ENCODE measurements at places on chromosomes 1 and 21. TPM values are rescaled to one million over a fixed set of nuclear protein-coding genes. Genes with fewer than 3 reads are reported as not detected.
A peak's percentile ranks its signal among the peaks of the same experiment; 100 is the strongest.

RNF115 gene
- 12.3 TPM for total RNA-seq

DNA sequence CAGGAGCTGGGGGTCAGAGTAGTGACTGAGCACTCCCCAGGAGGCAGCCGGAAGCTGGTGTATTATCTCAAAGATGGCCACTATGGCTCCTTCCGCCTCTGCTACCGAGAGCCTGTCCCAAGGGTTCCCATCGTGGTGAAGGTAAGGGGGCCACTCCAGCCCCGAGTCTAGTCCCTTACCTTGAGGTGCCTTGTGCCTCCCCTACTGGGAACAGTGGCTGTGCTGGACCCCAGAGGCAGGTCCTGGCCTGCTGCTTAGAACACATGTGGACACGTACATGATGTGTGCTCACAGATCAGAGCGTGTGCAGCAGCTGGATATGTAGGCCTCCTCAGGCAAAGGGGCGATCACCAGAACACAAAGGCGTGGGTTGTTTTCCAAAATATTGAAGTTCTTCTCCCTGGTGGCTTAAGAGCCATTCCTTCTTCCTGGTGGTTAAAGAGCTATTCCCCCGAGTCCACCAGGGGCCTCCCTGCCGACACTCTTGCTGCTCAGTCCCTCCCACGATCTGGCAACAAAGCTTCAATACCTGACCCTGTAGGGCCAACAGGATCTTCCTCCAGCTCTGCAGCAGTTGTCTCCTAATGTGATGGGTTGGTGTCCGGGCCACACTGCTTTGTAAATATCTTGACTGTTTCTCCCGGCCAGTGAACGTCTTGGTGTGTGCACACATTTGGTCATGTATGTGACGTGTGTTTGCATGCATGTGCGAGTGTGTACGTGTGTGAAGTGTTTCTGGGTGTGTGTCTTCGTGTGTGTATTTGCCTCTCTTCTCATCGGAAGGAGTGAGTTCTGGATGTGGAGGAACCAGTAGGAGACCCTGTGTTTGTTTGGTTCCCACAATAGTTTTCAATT lies 68.4 kb upstream of the TINAGL1 start:
- DNase-seq: no peak

DNA sequence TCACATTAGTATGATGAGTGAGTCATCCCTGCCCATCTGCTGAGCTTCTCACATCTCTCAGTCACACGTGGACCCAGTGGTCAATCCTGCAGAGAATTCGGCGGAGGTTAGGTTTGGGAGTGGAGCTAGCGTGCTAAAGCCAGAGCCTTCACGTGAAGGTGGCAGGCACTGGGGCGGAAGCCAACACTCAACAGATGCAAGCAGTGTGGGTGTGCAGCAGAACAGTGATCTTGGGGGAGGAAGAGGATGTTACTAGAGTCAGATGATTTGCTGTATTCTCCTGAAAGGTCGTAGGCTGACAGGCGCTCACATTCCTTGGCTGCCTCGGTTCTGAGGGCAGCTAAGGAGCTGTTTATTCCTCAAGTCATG lies 6.7 kb downstream of the C1orf115 start:
- no peak for DNase-seq

DNA sequence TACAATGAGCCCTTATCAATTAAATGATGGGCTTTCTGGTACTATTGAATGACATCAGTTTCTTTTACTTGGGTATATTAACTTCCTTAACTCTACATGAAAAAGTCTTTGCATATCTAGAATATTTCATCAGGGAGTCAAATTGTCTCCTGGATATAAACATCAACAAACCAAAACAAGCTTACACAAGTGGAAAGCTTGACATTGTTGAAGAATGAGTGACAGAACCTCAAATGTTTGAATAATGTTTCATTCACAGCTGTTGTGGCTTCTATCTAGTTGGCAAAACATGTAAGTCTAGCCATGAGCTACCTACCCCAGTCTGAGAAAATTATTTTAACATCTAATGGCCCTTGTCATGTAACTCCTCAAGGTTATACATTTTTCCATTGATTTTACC lies 604.8 kb upstream of the ADAMTS5 start:
- DNase-seq: no peak

DNA sequence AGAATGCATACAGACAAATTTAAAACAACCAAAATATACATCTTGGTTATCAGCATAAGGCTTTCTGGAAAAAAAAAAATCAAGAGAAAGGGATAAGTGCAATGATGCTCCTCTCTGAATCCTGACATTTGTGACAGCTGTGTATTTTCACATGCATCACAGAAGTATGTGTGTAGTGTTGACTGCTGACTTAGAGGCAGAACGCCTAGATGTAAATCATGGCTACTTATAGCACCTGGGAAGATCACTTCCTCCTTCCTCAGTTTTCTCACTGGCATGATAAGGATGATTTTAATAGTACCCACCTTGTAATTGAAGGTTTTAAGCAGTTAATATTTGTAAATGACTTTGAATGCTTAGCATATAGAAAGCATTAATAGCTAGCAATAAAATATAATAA lies 112.5 kb downstream of the MRPL39 start:
- no peak for DNase-seq

GRCh38 chr21:40254540-40255465 lies 387.6 kb downstream of the PCP4 start:
- no peak for DNase-seq

DNA sequence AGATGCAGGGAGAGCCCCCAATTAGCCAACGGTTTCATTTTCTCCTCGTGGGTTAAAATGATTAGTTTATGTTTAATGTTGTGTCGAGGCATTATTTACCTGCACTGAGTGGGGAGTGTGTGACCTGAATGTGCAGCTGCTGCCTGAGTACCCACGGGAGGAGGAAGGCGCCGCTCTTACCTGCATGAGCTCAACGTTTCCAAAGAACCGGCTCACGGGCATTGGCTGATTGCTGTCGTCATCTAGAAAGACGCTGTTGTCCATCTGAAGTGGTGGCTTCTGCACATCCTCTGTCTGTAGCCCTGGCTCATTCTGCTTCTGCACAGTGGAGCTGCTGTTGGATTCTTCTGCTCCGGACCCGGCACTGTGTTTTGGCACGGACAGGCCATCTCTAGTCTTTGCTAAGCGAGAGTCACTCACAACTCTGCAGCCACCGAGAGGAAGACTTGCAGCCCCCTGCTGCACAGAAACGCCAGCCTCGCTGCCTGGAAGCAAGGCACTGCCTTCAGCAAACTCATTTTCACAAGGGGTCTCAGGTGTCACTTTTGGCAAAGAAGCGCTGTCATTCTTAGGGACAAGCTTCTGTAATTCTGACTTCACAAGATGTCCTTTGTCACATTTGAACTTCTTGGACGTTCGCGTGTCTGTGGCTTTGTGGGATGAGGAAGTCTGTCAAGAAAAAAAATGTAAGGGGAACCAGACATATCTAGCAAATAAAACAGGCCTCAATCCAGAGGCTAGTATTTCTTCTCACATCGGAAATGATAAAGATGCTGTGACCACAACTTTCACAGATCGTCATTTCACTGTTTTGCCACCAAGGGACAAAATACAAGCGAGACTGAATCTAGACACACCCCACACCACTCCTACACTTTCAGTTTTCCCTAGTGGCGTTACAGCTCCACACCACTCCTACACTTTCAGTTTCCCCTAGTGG lies 9.4 kb downstream of the C1orf174 start:
- DNase-seq: no peak

DNM3 gene
- total RNA-seq: 3.4 TPM

DNA sequence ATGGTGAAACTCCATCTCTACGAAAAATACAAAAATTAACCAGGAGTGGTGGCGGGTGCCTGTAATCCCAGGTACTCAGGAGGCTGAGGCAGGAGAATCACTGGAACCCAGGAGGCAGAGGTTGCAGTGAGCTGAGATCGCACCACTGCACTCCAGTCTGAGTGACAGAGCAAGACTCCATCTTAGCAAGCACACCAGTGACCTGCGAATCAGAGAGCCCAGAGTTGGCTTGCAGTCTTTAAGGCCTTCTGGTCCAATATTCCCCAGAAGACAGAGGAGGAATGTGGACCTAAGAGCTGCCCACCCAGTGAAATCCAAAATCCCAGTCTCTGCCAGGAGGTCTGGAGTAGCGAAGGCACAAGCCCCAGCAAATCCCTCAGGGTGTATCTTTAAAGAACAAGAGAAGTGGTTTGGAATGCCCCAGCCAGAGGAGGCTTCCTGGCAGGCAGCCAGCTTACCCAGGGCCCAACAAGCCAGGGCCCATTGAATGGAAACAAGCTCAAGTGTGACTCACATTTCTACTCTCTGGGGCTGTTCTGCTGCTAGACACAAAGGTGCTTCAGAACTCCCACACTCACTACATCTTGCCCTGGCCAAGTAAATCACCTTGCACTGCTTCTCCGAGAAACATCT lies 23.9 kb downstream of the GPR161 start:
- DNase-seq: peak; percentile 56

DNA sequence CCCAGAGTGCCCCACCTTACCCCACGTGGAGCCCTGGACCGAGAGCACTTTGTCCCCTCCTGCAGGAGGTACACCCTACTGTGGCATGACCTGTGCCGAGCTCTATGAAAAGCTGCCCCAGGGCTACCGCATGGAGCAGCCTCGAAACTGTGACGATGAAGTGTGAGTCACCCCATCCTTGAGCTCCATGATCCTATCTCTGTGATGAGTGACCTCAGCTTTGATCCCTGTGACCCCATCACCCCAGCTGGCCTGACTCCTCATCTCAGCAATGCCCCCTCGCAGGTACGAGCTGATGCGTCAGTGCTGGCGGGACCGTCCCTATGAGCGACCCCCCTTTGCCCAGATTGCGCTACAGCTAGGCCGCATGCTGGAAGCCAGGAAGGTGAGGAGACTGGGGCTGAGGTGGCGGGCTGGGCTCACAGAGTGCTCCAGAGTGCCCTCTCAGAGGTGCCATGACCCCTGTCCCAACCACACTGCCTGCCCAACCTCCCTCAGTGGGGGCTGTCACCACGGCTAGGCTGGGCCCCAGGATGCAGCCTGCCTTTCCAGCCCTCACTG lies 16.2 kb upstream of the MPL start:
- DNase-seq: no peak

- no peak for DNase-seq
Measured at GRCh38 chr1:205980237-205980870, 22.8 kb downstream of the RAB7B start.

GRCh38 chr1:15744122-15744679 lies 1.9 kb downstream of the TMEM82 start:
- no peak for DNase-seq

- DNase-seq: no peak
Measured at GRCh38 chr1:17507915-17508314, 31.6 kb upstream of the ARHGEF10L start.

GRCh38 chr1:58720680-58721079 lies 20.8 kb upstream of the MYSM1 start:
- DNase-seq: no peak

GRCh38 chr1:62962901-62963776 lies 179.2 kb downstream of the ATG4C start:
- no peak for DNase-seq

SPATA21 gene
- not detected for total RNA-seq

- no peak for DNase-seq
Measured at GRCh38 chr1:30673395-30673794, 50.0 kb downstream of the MATN1 start.

CYP4B1 gene
- not detected for total RNA-seq

GRCh38 chr1:24389231-24389678 lies 24.3 kb downstream of the STPG1 start:
- DNase-seq: no peak

TCHH gene
- 0.12 TPM for total RNA-seq

OR2T2 gene
- not detected for total RNA-seq

- no peak for DNase-seq
Measured at GRCh38 chr21:43269440-43269839, 100.6 kb downstream of the CRYAA start.

DNA sequence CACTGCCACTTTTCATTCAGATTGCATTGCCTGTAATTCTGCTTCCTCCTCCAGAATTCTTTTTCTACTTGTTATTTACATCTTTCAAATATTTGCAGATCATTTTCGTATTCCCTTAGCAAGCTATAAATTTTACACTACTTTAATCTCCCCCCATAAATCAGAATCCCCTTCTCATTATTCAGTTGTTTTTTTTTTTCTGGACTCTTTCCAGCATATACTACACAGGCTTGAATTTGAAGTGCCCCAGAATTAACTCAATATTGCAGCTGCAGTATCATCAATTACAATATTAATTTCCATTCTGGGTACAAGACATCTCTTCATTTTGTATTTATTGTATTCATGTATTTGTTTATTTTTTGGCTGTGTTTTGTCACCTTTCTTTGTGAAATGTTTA lies 1494.3 kb downstream of the AMY1C start:
- no peak for DNase-seq

DNA sequence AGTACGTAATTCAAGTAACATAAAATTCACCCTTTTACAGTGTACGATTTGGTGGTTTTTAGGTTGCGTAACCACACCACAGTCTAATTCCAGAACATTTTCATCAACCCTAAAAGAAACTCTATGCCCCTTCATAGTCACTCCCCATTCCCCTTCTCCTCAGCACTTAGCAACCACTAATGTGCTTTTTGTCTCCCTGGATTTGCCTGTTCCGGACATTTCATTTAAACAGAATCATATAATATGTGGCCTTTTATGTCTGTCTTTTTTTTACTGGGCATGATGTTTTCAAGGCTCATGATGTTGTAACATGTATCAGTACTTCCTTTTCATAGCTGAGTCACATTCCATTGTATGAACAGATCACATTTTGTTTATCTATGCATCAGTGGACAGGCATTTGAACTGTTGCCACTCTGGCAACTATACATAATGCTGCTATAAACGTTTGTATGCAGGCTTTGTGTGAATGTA lies 20.8 kb downstream of the OBSCN start:
- no peak for DNase-seq

CCDC28B gene
- 17.5 TPM for total RNA-seq

SLC44A3 gene
- 1.5 TPM for total RNA-seq

GRCh38 chr1:34149501-34149900 lies 15.5 kb downstream of the CSMD2 start:
- DNase-seq: no peak

GRCh38 chr1:184514447-184514846 lies 127.6 kb downstream of the C1orf21 start:
- DNase-seq: no peak

FMOD gene
- 0.93 TPM for total RNA-seq

- no peak for DNase-seq
Measured at GRCh38 chr1:236020359-236021219, 44.3 kb downstream of the NID1 start.

C1QA gene
- total RNA-seq: not detected

DNA sequence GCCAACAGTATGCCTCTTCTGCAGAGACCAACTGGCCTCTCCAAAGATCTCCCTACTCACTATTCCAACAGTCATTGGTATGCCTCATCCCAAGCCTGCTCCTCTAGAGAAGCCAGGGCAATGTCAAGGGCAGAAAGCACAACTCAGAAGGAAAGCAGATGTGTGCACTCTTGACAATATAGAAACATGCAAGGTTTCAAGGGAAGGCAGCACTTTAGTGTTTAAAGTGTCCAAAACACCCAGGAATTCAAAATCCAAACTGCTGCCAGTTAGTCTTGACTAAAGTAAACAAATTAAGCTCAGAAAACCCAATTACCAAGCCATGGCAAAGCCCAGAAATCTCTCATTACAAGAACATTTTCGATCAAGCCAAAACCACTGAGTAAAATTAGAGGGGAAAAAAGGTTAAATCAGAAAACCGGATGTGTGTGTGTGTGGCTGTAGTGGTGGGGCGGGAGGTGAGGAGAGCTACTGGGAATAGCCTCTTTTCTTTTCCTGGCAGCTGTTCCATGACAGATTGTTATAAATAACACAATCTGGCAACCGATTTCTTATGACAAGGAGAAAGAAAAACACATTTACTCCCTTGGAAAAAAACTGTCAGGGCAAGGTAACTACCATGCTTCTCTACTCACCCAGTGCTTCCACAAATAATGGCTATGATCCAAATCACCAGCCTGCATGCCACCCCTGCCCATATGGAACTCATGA lies 39.2 kb downstream of the EIF2B3 start:
- peak; percentile 51 for DNase-seq
